Activated naive CD8-positive, alpha-beta T cell treated with anti-CD3 and anti-CD28 coated beads, Interleukin-2, amount 10 ng/mL, durations not matched to agents 7 days and 5 days (primary cell): ENCODE measurements at places on chromosomes 3 and 15. TPM values are rescaled to one million over a fixed set of nuclear protein-coding genes. Genes with fewer than 3 reads are reported as not detected.

DNA sequence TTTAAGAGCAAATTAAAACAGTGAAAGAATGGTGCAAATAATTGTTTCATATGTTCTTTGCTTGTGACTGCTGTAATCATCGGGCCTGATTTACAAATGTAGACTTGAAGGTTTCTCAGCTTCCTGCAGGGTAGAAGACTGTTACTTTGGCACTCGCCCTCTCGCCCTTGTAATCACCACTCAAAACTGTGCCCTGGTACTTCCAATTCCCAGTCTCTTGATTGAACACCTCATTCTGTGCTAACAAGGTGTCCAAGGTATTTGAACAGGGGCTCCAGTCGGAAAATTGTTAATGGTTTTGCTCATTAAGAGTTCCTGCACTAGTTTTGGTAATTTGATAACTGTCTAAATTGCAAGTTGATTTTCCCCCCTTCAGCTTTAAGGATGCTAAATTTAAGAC is 209.5 kb downstream of the ZIC1 start:
- no peaks in the 10 kb centered on the region for H3K27me3 ChIP-seq
- no peaks in the 10 kb centered on the region for H3K4me1 ChIP-seq
- no peaks in the 10 kb centered on the region for H3K36me3 ChIP-seq
- H3K27ac ChIP-seq: no peak overlapping the region

- no peak overlapping the region for H3K27ac ChIP-seq
- no peaks in the 10 kb centered on the region for H3K27me3 ChIP-seq
- peaks cover 27% of the 10 kb centered on the region for H3K4me1 ChIP-seq
- H3K36me3 ChIP-seq: peaks cover 2% of the 10 kb centered on the region
- H3K4me3 ChIP-seq: no peak overlapping the region
Measured at GRCh38 chr3:172096881-172097420, 57.6 kb downstream of the FNDC3B start.

GRCh38 chr3:141387516-141387915 is 19.2 kb downstream of the ZBTB38 start:
- H3K4me1 ChIP-seq: peaks cover 5% of the 10 kb centered on the region
- peaks cover 13% of the 10 kb centered on the region for H3K27me3 ChIP-seq
- no peak for DNase-seq
- H3K27ac ChIP-seq: no peak overlapping the region
- no peak overlapping the region for H3K4me3 ChIP-seq

PLSCR5 gene
- total RNA-seq: not detected

AMIGO3 gene
- total RNA-seq: 0.61 TPM

DNA sequence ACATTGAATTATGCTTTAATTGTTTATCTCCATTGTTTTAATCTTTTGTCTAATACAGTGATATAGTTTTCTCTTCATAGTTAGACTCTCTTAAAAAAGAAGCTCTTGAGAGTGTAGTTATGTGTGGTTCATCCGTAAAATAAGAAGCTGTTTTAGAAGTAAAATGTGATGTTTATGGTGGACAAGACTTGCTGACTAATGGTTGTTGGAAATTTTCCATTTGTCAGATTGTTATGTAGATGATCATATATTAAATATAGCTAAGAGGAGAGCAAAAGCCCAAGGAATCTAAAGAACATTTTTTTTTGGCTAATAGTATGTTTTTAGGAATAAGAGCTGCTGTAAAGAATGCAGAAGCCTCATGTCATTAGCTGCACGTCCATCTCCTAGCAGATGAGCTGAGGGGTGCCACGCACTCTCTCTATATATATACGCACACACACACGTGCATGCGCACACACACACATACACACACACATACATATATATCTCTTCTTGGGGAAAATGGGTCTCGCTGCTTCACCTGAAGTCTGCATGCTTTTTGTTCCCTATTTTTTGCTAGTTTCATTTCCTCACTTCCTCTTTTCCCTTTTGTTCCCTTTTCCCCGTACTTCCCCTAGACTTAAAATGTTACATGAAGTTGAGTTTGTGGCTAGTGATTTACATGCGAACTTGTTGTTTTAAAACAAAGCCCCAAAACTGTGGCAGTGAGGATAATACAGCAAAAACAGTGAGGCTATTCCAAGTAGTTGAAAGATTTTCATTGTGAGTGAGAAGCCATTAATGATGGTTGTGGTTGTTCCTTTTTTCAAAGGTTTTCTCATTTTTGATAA is 107.8 kb downstream of the MBNL1 start:
- DNase-seq: no peak
- no peaks in the 10 kb centered on the region for H3K27me3 ChIP-seq
- peaks cover 35% of the 10 kb centered on the region for H3K4me1 ChIP-seq
- H3K27ac ChIP-seq: peak overlapping the region; percentile 72
- H3K36me3 ChIP-seq: peaks cover 38% of the 10 kb centered on the region
- no peak overlapping the region for H3K4me3 ChIP-seq

SH2D7 gene
- total RNA-seq: not detected

- no peak for DNase-seq
- no peak overlapping the region for H3K4me3 ChIP-seq
- H3K36me3 ChIP-seq: no peaks in the 10 kb centered on the region
- H3K4me1 ChIP-seq: peaks cover 8% of the 10 kb centered on the region
- H3K27ac ChIP-seq: no peak overlapping the region
Measured at GRCh38 chr15:69595009-69595791, 142.6 kb downstream of the RPLP1 start.

GRCh38 chr3:42853739-42854302 is 21.9 kb downstream of the CYP8B1 start:
- peaks cover 4% of the 10 kb centered on the region for H3K4me1 ChIP-seq
- H3K27me3 ChIP-seq: peaks cover 2% of the 10 kb centered on the region

ZNF774 gene
- 1.6 TPM for total RNA-seq

GRCh38 chr3:129608087-129608935 is 1.8 kb upstream of the PLXND1 start:
- H3K27ac ChIP-seq: no peak overlapping the region
- H3K4me1 ChIP-seq: peaks cover 14% of the 10 kb centered on the region
- peak overlapping the region; percentile 1 for H3K4me3 ChIP-seq

CSPG5 gene
- total RNA-seq: 0.25 TPM
